ENCODE measurements at places on chromosomes 12 and 14. TPM values are rescaled to one million over a fixed set of nuclear protein-coding genes. Genes with fewer than 3 reads are reported as not detected.

The FLRT2 gene
- total RNA-seq, result 72.3 TPM

GRCh38 chr12:90268574-90268973 lies 559.9 kb upstream of the ATP2B1 start:
- no peak for DNase-seq

GRCh38 chr12:120242275-120242799 lies 23.2 kb downstream of the PXN start:
- no peak for DNase-seq

The ANKS1B gene
- total RNA-seq, result 47.0 TPM

DNA sequence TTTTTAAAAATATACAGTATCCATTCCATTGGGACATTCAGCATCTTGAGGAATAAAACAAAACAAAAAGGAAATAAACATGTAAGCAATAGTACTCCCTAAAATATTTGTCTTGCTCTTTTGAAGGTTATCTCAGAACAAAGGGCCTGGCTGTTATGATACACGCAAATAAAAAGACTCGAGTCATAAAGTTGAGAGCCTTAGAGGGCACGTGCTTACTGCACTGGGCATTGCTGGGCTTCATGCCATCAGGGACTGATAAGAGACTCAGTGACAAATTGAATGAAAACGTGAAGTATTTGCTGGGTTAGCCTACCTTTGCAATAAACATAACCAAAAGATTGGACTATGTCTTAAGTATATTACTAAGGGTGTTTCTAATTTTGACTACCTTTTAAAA lies 118.9 kb downstream of the SLC35F4 start:
- peak; percentile 57 for DNase-seq

DNA sequence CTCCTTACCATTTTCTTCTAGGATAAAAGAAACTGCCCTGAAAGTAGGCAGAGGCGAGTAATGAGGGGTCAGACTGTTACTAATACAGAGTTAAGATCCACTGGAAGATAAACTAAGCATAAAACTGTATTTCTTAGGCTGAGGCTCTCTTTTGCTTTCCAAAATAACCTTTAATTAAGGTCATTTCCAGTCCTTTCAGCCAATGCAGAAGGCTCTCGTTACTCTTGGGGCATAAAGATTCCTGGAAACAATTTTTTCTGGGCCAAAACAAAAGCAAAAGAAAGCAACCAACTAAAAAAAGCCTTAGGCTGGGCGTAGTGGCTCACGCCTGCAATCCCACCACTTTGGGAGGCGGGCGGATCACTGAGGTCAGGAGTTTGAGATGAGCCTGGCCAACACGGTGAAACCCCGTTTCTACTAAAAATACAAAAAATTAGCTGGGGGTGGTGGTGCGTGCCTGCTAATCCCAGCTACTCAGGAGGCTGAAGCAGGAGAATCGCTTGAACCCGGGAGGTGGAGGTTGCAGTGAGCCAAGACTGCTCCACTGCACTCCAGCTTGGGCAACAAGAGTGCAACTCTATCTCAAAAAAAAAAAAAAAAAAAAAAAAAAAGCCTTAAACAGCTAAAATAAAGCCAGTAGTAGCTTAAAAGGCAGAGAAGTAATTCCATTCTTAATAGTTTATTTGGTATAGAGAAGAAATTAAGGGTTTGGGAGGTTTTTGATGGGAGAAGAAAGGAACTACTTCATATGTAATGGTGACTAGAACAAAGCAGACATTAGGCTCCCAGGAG lies 68.9 kb upstream of the STAC3 start:
- peak; percentile 25 for DNase-seq

The PKP2 gene
- total RNA-seq, result 0.45 TPM

The RNASE1 gene
- total RNA-seq, result 1.7 TPM
